ENCODE measurements at places on chromosomes 7 and 10. TPM values are rescaled to one million over a fixed set of nuclear protein-coding genes. Genes with fewer than 3 reads are reported as not detected.

- DNase-seq = no peak
These were observed 45.1 kb downstream of the AMZ1 start for GRCh38 chr7:2732959-2733584.

GRCh38 chr10:9219860-9220259, 1165.4 kb downstream of the GATA3 start:
- DNase-seq = no peak

- DNase-seq = no peak
These were observed 72.2 kb downstream of the EZH2 start for GRCh38 chr7:148811892-148812291.

DNA sequence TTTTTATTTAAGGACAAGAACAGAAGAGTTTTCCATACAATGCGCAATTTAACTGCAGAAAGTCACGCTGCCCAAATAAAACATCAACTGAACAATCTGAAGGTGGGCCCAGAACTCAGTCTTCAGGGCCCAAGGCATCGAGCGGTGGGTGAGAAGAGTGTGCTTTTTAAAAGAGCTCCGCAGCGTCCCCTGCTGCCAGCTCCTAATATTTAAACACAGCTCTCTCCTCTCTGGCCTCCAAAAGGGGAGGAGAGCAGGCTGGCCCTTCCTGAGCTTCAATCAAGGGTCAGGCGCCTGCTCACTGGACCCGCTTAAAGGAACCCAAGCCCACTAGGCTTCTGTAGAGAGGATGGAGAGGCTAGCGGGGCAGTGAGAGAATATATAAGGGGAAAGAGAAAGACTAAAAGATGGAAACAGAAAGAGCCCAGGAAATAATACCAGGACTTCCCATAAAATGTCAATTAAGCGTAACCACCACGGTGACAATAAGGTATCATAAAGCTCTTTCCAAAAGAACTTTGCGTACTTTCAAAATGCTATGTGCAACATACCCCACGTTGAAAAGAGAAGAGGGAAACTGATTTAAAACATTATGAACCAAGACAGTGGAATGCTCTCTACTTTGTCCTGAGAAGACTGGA, 2.8 kb downstream of the FAM53B start:
- DNase-seq = peak; percentile 95

GRCh38 chr7:121298831-121299239, 30.0 kb upstream of the WNT16 start:
- DNase-seq = no peak

DNA sequence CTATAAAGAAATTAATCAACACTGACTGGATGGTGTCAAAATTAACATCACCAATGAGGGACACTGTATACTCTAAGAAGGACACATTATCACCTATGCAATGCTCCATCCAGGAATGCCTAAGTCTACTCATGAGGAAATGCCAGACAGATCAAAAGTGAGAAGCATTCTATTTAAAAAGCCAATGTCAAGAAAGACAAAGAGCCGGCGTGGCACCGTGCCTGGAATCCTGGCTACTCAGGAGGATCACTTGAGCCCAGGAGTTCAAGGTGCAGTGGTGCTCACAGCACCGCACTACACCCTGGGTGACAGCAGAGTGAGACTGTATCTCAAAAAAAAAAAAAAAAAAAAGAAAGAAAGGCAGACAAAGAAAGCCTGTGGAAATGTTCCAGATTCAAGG, 45.5 kb upstream of the ANAPC16 start:
- no peak for DNase-seq

CTTNBP2 gene
- 4.4 TPM for total RNA-seq

SUMF2 gene
- 147 TPM for total RNA-seq

PSAP gene
- 456 TPM for total RNA-seq

All from endodermal cell (in vitro differentiated cells).